ENCODE measurements at places on chromosomes 13 and 19.

- DNase-seq = no peak
These were observed 19.0 kb downstream of the CD177 start for GRCh38 chr19:43372462-43372861.

DNA sequence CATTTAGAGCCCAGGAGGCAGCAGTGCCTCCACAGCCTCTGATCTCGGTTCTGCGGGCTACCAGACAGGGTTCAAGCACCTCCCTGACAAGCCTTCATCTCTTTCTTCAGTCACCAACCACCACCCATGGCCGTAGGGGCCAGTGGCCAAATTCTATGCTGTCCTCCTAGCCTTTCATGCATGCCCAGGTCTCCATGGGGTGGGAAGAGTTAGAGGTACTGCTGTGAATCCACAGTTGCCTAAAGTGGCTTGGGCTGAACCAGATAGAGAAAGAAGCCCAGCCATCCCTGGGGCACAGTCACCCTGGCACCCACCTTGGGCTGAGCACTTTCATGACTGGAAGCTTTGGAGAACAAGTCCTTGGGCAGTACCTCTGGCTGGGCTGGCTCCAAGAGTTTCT is 97.4 kb downstream of the ZDHHC20 start:
- DNase-seq = no peak

- no peak for DNase-seq
These were observed 62.2 kb upstream of the NBEA start for GRCh38 chr13:34879851-34880250.

DNA sequence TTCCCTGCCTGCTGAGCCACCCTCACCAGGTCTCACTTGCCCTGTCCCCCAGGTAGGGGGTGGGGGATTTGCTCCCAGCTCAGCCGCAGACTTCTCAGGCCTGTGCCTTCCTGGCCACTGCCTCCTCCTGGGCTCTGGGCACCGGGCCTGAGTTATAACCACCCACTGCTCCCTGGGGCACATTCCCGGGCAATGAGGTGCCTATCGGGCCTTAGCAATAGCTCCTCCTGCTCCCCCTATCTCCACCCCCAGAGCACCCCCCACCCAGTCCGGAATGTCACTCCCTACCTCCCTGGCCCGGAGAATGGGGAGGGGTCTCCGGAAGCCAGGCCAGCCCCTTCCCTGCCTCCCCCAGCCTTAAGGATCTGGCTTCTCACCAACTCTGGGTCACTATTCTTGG is at the start of gene KLK5:
KLK5 (minus strand) TSS at position 129 of the 400 bp plus-strand sequence. CDS start 381 bp downstream, outside the sequence.
- no peak for DNase-seq

GRCh38 chr13:27419328-27419727 is 5.1 kb upstream of the GTF3A start:
- no peak for DNase-seq

DNA sequence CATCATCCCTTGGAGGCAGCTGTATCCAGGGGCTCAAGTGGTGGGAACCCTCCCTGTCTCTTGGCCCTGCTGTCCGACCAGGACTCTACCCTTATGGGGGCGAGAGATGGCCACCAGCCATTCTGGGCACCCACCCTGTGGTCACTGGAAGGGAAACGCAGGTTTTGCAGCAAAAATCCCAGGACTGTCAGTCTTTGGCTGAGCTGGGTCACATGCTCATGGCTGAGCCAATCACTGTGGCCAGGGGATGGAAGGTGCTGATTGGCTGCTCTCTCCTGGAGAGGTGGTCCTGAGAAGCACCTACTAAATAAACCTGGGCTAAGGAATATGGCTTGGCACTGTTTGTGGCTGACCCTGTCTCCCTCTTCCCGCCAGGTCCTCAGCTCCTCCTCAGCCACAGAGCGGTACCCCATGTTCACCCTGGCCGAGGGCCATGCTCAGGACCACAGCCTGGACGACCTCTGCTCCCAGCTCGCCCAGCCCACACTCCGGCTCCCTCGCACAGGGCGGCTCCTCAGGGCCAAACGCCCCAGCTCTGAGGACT is 8.9 kb downstream of the ATG4D start:
- no peak for DNase-seq

- no peak for DNase-seq
These were observed 58.9 kb downstream of the RXFP2 start for GRCh38 chr13:31798189-31798588.

DNA sequence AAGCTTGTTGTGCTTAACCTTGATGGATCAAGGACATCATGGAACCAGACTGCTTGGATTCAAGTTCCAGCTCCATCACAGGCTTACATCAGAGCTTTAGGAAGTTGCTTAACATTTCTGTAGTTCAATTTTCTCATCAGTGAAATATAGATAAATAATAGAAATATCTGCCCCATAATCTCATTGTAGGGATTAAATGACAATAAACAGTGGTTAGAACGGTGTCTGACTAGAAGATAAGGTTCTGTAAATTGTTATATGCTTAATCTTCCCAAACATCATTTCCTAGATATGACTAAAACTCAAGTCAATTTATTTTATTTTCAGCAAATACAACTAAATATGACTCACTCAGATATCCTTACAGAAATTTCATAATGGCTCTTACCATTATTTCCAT is 83.5 kb downstream of the SLITRK1 start:
- no peak for DNase-seq

- no peak for DNase-seq
These were observed 97.5 kb downstream of the RAB20 start for GRCh38 chr13:110463871-110464510.
